Motor neuron (in vitro differentiated cells): ENCODE measurements at places on chromosomes 7 and 10. TPM values are rescaled to one million over a fixed set of nuclear protein-coding genes. Genes with fewer than 3 reads are reported as not detected.

The MACC1 gene
- 0.05 and 0.19 TPM in 2 replicates for total RNA-seq

The PRKRIP1 gene
- total RNA-seq: 32.7 and 39.6 TPM in 2 replicates

The FAM24B gene
- total RNA-seq: 17.5 and 18.9 TPM in 2 replicates

The EBF3 gene
- 44.1 and 50.1 TPM in 2 replicates for total RNA-seq

The IKZF1 gene
- total RNA-seq: 0.20 and 0.22 TPM in 2 replicates
